Spinal cord (tissue), 10 donors: ENCODE measurements at places on chromosomes 1 and 21. TPM values are rescaled to one million over a fixed set of nuclear protein-coding genes. Genes with fewer than 3 reads are reported as not detected.

Gene MSTO1
- 26.9 TPM for total RNA-seq

Gene INSRR
- 5.2 TPM for total RNA-seq

Gene MYCL
- 6.4 TPM for total RNA-seq

Gene FCER1G
- total RNA-seq: 18.5 TPM

Gene CD5L
- total RNA-seq: 0.11 TPM

Gene SLC2A5
- 12.9 TPM for total RNA-seq

Gene LAX1
- total RNA-seq: 0.20 TPM

Gene NPHS2
- total RNA-seq: not detected

Gene PDC
- not detected for total RNA-seq

Gene MX1
- 33.3 TPM for total RNA-seq

Gene FABP3
- 82.1 TPM for total RNA-seq
